ENCODE measurements at places on chromosomes 16 and 17.
A peak's percentile ranks its signal among the peaks of the same experiment; 100 is the strongest.

DNA sequence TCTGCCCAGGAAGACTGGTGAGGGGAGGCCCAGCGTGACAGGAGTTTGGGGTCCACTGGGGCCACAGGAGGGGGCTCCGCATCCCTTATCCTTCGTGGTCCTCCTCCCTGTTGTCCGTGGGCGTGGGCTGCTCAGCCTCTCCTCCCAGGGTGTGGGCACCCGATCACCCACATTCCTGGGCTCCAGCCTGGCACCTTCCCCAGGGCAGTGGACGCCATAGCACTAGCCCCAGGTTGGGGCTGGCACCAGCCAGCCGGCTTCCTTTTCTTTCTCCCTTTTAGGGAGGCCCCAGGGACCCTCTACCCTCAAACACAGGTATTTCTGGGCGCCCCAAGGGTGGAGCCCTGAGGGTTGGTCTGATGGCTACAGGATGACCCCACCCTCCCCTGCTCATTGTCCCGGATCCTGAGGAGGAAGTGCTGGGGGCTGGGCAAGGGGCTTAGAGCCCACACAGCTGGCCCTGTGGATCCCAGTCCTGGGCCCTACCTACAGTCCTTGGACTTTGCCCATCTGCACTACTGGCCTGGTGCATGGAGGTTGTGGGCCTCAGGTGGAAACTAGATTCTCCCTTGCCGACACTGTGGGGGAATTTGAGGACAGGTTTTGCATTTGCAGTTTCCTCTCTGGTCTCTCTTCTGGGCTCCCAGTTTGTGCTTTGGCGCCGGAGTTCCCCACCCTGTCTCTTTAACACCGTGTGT is 1.1 kb downstream of the KIF1C start:
- no peak for DNase-seq

GRCh38 chr17:29115961-29116803 is 64.0 kb downstream of the MYO18A start:
- DNase-seq = peak; percentile 27

DNA sequence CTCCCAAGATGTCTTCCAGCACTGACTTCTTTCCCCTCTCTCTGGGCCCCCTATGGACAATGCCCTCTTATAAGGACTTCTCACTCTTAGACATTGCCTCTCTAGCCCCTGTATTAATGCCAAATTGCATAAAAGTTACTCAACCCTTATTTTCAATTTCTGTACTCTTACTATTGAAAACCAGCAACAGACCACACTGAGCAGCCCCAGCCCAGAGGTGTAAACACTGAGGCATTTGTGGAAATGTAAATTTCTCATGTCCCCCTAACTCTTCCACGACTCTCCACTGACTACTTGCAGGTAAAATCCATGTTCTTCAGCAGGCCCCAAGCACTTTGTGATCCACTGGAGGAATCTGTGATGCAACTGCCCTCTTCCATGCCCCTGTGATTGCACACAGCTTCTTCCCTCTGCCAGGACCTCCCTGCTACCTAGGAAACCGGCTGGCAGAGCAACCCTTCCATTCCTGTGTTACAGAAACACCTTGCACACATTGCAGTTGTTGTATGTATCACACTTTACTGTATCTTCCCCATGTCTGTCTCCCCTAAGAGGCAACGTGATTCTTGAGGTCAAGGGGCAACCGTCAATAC is 4.4 kb downstream of the N4BP1 start:
- DNase-seq = no peak

- DNase-seq = no peak
These were observed 45.1 kb upstream of the ZC3H18 start for GRCh38 chr16:88524973-88525662.

DNA sequence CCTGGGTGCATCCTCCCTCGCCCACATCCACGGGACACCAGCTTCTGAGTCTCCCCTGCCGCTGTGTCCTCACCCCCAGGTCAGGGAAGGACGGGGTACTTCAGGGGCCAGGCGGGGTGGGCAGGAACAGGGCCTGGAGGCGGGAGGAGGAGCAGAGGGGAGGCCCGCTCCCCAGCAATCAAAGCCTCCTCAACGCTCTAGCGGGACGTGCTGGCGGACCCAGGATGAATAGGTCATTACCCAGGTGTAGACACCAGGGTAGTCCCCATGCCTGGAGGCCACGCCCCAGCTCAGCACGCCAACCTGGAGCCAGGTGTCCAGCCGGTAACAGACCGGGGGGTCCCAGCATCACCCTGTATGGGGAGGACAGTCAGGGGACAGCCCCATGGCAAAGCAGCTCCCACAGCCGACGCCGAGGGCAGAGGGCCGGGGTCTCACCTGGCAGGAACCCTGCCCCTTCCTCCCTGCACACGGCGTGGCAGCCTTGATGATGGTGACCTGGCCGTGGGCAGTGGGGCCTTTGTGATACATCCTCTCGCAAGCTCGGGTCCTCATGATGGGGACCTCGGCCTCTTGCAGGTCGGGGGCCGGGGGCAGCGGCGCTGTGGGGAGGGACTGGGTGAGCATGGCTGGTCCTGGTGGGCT is 24.2 kb downstream of the TPSD1 start:
- no peak for DNase-seq

DNA sequence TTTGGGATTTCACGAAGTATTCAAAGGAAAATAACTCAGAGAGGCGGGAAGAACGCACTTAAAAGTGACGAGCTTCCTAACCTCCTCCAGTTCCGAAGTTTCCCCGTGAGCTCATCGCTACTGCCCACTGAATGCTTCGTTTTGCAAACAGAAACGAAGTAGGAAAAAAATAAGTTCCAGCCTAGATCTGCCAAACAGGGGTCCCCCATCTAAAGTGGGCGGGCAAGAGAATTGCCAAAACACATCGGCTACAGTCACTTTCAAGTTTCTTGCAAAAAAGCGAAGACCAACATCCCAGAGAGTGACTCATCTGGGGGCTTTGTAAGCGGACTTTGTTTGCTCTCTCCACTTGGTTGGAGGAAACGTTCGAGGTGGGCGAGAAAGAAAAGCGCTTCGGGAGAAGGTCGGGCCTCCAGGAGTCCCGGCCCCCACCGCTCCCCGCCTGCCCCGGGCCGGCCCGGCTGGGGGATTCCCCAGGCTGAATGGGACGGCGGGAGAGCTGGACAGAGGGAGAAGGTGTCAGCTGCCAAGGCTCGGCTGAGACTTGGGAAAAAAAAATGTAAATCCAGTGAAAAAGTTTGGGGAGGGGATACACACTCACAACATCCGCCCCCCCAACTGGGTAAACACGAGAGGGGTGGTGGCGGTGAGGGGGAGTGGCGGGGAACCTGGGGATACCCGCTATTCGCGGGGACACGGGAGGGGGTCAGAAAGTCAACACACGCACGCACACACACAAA is 1.0 kb downstream of the VEZF1 start:
- DNase-seq = peak; percentile 28

DNA sequence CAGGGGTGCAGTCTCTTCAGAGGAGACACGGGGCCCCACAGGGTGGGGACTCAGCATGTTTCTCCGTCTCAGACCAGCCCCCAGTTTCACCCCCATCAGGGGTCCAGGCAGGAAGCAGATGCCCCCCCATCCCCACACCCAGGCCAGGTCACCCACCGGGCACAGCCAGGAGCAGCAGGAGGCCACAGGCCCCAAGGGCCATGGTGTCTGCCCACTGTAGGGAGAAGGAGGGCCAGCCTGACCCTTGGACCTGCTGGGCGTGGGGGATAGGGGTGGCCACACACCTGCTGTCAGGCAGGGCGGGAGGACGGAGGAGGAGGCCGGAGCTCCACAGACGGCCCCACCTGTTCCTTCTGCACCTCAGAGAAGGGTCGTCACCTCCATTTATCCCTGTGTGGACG is at the start of gene TPSG1:
Gene TPSG1, minus strand, starts transcription at position 218 of the 401 bp plus-strand sequence. Its CDS starts 16 bp downstream, at position 202.
- no peak for DNase-seq

GRCh38 chr17:55452139-55452790 is 30.6 kb upstream of the MMD start:
- DNase-seq = no peak

- no peak for DNase-seq
These were observed 1.3 kb downstream of the NLRC5 start for GRCh38 chr16:56990407-56991286.

GRCh38 chr17:77853191-77853977 is 105.1 kb upstream of the TNRC6C start:
- no peak for DNase-seq

GRCh38 chr16:11374255-11374654 is 29.0 kb downstream of the RMI2 start:
- DNase-seq = no peak

DNA sequence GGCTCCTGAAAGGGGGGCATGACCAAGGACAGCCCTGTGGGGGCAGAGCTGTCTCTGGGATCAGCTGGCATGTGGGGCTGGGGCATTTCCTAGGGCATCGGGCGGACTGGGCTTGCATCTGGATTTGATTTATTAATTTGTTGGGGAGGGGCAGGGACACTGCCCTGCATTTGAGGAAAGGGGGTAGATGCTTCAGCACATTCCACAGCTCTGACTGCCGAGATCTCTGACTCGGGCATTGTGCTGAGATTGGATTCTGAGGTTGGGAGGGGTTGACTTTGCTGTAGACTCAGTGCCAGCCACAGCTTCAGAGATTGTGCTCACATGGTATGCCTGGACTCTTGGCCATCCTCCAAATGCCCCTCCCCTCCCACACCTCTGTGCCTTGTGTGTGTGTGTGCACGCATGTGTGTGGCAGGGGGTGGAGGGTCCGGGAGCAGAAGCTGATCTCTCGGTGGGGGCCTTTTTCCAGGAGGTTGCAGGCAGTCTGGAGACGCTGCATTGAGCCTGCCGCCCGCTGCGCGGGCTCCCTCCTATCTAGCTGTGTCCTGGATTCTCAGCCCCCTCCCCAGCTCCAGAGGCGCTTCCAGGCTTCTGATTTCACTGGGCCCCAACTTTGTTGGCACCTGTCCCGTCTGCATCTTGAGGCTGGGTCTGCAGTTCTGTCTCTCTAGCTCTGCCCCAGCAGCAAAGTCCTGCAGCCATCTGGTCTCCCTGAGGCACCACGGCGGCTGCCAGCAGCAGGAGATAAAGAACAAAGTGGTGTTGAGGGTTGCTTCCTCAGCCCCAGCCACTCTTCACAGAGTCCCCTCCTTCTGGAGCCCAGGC is 14.9 kb downstream of the IGFBP4 start:
- no peak for DNase-seq

DNA sequence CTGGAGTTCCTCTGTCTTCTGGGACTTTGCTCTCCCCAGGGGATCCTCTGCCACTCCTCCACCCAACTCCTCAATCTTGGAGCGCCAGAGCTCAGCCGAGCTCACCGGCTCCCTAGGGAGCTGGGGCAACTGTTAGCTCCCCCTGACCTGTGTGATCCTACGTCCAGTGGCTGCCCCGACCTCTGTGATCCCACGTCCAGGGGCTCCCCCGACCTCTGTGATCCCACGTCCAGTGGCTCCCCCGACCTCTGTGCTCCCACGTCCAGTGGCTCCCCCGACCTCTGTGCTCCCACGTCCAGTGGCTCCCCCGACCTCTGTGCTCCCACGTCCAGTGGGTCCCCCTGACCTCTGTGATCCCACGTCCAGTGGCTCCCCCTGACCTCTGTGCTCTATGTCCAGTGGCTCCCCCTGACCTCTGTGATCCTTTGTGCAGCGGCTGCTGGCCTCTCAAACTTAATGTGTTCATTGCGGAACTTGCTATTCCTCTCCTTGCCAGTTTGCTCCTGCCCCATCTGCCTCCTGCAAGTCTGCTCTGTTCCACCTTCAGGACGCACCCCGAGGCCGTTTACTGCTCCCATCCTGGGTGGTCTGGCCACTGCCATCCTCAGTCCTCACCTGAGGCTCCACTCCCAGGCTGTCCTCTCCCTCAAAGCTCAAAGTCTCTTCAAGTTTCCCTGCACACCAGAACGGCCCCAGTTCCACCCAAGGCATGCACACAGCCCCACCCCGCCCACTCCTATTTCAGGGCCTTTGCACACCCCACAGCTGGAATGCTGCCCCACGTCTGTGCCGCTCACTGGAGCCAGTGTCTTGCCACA is 2.8 kb downstream of the VPS9D1 start:
- no peak for DNase-seq

GRCh38 chr16:47162670-47163420 is 19.1 kb upstream of the NETO2 start:
- DNase-seq = no peak

DNA sequence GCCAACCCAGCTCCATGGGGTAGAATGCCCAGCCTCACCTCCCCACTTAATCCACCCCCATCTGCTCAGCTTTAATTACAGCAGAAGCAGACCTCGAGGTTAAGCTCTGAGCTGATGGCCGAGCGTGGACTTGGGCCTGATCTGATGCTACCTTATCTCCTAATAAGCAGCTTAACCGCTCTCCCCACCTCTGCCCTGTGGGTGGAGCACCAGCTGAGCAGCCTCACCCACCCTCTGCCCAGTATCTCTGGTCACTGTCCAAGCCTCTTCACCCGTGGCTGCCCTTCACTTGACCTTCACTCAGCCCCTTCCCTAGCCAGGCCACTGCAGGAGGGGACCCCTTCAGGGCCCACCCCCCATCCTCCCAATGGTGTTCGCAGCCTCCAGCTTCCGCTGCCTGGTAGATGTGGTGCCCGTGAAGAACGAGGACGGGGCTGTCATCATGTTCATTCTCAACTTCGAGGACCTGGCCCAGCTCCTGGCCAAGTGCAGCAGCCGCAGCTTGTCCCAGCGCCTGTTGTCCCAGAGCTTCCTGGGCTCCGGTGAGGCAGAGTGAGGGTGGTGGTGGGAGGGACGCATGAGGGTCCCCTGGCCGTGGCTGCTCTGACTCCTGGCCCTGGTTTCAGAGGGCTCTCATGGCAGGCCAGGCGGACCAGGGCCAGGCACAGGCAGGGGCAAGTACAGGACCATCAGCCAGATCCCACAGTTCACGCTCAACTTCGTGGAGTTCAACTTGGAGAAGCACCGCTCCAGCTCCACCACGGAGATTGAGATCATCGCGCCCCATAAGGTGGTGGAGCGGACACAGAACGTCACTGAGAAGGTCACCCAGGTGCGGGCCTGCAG is 6.8 kb downstream of the KCNH6 start:
- no peak for DNase-seq

GRCh38 chr16:46926470-46927225 is 42.5 kb downstream of the GPT2 start:
- DNase-seq = no peak

DNA sequence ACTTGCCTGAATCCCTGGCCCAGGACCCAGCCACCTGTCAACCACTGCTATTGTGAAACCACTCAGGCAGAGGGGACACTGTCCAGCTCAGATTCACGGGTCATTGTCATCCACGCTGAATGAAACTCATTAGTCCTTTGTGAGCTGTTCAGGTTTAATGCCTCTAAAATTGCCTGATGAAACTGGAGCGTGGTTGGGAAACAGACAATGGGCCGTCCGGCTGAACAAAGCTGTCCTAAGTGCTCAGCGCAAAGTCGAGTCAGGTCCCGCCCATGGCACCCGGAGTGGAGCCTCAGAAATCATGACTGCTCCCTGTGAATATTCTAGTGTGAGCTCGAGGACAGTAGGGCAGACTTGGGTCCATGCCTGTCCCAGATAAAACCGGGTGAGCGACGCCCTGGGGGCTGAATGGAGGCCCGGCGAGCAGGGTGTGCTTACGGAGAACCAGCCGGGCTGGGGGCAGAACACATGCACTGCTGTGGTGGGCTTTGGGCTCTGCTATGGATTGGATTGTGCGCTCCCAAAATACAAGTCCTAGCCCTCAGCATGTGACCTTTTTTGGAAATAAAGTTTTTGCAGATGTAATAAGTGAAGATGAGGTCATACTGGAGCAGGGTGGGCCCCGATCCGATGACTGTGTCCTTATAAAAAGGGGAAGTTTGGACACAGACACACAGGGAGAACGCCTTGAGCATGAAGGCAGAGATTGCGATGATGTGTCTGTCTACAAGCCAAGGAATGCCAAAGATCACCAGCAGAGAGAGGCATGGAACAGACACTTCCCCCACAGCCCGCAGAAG is 12.9 kb upstream of the CMIP start:
- no peak for DNase-seq
